Stimulated activated CD8-positive, alpha-beta memory T cell treated with anti-CD3 and anti-CD28 coated beads, Interleukin-2, amount 100 ng/mL, for 48 hours (primary cell): ENCODE measurements at places on chromosomes 13 and 19.

DNA sequence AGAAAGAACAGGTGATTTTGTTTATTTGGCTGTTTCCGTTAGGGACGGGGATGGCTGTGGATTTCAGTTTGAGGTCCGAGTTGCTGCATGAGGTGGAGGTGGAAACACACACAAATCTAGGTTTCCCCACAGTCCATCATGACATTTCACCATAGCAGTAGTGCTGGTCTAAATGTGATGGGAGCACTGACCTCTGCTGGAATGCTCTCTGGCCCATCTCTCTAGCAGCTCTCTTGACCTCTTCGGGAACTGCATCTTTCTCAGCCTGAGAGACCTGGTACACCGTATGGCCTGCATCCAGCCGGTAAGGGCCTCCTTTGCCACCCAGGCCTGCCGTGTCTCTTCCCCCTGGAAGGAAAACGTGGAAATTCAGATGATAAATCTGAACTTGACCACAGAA, 154.0 kb downstream of the RGCC start:
- no peak for DNase-seq

- no peak for DNase-seq
These were observed 53.1 kb downstream of the ZNF254 start for GRCh38 chr19:24140099-24140498.

DNA sequence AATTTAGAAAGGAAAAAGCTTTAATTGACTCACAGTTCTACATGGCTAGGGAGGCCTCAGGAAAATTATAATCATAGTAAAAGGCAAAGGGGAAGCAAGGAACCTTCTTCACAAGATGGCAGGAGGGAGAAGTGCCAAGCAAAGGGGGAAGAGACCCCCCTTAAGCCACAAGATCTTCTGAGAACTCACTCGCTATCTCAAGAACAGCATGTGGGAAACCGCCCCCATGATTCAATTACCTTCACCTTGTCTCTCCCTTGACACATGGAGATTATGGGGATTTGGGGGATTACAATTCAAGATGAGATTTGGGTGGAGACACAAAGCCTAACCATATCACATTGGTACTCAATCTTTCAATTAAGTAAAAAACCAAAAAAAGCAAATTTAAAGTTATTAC, 1778.7 kb upstream of the MIR17HG start:
- no peak for DNase-seq

DNA sequence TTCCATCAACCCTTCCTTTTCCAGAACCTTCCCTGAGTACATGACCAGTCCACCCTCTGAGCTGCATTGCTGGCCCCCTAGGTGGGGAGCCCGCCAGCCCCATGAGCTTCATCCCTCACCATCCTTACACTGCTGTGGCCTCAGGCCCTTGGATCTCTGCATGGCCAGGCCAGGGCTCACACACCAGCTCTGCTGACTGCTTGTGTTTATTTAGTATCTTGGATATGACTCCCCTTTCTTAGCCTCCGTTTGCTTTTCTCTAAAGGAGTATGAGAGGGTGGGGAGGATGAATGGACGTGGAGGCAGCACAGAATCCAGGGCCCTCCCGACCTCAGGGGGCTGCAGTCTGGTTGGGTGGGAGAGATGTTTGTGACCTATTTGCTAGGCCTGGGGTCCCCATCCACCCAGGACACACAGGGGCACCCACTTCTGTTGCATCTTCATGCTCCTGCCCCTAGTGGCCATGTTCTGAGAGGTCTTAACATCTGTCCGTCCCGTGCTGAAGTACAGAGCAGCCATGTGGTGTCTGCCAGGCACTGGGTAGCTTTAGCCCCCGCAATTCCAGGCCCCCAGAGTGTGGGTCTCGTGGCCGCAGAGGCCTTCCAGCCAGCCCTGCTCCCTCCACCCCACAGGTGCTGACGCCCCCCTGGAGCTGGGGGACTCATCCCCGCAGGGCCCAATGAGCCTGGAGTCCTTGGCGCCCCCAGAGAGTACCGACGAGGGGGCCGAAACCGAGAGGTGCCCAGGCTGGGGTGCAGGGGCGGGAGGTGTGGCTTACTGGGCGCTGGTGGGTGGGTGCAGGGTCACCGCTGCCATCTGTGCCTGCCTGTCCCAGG, 13.0 kb downstream of the ARHGEF1 start:
- DNase-seq, result no peak

- DNase-seq, result no peak
These were observed 24.7 kb upstream of the EIF3G start for GRCh38 chr19:10144361-10144760.

GRCh38 chr13:38670627-38671026, 16.2 kb upstream of the FREM2 start:
- no peak for DNase-seq

GRCh38 chr19:3830621-3831589, 37.9 kb downstream of the ZFR2 start:
- no peak for DNase-seq

GRCh38 chr19:33673258-33673875, 51.6 kb downstream of the CHST8 start:
- DNase-seq, result no peak

DNA sequence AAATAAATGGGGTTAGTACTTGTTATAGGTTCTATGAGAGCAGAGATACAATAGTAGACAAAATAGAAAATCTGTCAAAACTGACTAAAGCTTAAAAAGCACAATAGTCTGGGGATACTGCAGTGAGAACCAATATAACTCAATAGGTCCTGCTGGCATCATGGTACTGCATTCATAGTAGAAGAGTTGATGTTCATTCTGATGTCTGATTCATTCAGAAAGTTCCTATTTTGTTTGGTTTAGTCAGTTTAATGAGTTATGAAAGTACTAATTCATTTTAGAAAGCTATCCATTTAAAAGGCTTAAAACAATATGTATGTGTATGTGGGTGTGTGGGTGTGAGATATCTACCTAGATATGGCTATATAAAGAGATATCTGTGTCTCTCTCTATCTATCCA, 152.8 kb downstream of the LHFPL6 start:
- DNase-seq, result no peak

GRCh38 chr13:25214491-25215252, 42.6 kb upstream of the AMER2 start:
- DNase-seq, result no peak

- no peak for DNase-seq
These were observed 13.3 kb upstream of the EPHX3 start for GRCh38 chr19:15245370-15246197.

DNA sequence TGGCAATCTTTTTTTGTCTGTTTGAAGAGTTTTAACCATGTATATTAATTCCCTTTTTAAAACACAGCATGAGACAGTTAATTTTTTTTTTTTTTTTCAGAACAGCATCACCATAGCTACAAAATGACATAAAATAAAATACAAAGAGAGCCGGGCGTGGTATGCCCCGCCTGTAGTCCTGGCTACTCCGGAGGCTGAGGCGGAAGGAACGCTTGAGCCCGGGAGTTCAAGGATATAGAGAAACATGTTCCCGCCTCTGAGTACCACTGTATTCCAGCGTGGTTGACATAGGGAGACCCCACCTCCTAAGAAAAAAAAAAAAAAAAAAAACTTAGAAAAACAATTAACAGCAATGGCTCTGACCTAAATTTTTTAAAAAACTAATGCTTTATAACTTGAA, 10.0 kb upstream of the INSR start:
- no peak for DNase-seq

- DNase-seq, result no peak
These were observed 132.6 kb upstream of the USP29 start for GRCh38 chr19:56987184-56987583.

DNA sequence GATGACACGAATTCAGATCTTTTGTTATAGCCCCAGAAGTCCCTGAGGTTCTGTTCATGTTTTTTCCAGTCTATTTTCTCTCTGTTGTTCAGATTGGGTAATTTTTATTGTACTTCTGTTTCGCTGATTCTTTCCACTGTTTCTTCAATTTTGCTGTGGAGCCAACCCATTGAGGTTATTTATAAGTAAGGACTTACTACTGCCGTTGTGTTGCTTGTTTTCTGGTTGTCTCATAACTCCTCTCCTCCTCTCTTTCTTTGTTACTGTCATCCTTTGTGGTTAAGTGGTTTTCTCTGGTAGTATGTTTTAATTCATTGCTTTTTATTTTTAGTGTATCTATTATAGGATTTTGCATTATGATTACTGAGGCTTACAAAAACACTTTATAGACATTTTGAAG, 48.7 kb upstream of the GAS6 start:
- no peak for DNase-seq

- DNase-seq, result peak; percentile 48
These were observed 7.1 kb upstream of the DPP9 start for GRCh38 chr19:4730740-4731171.

DNA sequence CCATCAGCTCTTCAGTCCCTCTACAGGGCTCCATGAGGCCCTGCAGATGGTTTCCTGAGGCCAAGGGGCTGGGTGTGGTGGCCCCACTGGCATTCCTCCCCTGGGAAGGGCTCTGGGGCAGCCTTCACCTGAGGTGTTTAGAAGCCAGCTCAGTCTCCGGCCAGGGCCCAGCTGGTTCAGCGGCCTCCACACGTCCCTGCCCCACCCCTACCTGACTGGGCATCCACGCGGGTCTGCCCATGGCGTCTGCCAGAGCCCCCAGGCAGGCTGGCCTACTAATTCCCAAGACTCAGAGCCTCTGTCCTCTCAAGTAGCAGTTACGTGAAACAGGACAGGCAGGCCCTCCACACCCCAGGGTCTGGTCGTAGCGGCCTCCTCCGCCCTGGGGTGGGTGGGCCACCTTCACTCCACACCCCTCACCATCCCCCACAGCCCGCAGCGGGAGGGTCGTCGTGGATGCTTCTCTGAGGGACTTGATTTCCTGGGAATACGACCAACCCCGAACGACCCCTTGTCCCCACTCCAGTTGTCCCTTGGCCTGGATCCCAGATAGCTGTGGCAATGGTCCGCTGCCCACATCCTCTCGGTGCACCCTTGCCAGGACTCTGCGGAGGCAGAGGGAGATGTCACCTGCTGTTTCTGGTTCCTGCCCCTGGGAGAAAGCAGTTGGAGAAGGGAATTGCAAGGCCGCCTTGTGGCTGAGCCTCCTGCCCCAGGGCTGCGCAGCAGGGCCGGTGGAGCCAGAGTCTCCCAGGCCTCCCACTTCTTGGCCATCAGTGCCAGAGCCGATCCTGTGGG, 24.3 kb downstream of the CAPN12 start:
- DNase-seq, result no peak

- no peak for DNase-seq
These were observed 303.9 kb downstream of the SLITRK5 start for GRCh38 chr13:87975035-87975434.

DNA sequence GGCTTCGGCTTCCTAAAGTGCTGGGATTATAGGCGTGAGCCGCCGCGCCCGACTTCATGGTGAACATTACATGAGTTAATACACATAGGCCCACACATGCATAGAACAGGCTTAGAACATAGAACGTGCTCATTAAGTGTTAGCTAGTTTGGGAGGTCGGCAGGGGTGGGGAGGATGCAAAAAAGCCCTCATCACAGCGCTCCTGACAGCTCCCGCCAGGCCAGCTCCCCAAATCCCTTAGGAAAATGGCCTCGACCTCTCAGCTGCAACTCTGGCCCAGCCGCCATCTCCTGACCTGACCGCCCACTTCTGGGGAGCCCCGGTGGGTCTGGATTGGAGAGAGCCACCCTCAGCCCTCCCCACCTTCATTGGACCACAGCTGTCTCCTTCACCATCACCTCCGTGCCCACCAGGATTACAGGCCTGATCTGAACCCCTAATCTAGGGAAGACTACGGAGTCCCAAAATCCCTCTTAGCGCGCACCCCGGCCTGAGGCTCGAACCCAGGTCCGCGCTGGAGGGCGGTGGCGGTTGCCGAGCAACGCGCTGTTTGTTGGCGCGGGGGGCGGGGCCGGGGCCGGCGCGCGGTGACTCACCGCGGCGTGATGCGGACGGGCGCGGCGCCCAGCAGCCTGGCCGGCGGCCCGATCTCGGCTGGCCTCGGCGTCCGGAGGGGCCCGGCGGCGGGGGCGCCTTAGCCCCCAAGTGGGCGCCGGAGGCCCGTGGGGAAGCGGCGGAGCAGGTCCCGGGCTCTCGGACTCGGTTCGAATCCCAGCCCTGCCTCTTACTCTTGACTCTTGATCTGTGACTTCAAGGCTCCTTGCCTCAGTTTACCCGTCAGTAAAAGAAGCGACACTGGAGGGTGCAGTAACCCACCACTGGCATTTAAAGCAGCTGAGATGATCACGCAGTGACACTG, 26.7 kb upstream of the NANOS3 start:
- DNase-seq, result peak; percentile 67

DNA sequence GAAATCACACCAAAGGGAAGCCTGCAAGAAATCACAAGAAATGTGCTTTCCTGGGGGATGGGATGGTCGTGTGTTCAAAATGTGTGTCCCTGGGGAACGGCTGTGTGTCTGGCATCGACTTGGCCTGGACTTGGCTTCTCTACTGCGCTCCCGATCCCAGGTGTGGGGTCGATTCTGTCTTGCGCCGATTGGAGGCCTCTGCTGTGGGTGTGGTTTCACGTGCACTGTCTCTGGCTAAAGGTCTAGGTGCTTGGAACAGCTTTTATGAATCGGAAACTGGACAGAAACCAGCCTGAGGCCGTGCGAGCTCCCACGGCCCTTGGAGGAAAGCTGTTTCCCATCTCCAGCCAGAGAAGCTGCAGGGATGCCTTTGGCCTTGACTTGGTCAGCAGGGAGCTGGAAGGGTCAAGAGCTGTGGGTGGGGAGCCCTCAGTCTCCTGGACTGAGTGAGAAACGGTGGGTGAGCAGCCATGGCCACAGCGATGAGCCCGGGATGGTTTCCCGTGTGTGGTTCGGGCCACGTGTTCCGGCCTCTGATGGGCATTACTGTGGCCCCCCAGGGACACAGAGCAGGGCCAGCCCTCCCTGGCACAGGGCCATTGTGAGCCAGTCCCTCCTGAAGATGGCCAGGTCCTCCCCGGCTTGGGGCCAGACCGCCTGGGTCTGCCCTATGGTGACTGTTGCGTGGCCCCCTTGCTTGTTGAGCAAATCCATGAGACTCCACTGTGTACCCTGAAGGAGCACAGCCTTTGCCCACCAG, 29.7 kb downstream of the MCF2L start:
- DNase-seq, result no peak

DNA sequence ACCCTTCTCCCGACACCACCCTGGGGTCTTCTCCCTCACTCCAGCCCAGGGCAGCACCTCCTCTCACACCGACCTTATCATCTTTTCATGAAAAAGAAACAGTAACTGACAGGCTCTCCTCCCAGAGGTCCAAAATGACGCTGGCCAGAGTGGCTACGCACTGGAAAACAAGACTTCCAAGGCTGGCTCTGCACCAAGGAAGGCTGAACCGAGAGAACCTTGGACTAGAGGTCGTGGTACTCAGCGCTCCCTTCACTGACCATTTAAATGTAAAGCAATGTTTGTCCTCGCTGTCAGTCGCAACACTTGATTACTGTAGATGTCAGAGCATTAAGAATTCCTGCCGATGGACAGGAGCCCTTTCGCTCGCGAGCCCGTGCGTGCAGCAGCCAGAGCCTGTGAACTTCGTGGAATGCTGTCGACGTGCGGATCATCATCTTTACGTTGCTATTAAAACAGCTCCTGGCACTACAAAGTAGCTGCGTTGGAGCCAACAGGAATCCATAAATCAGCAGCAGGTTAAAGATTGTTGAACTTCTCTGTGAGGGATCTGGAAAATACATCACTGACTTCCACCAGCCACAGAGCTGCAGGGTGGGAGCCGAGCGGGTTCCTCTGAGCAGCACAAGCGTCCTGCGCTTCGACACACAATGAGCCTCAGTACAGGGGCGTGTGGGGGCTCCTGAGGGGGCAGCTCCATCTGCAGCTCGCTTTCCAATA, 125.5 kb upstream of the MCF2L start:
- DNase-seq, result no peak

GRCh38 chr13:113785051-113786010, 26.3 kb downstream of the TMEM255B start:
- DNase-seq, result no peak
